ENCODE measurements at places on chromosomes 4 and X. TPM values are rescaled to one million over a fixed set of nuclear protein-coding genes. Genes with fewer than 3 reads are reported as not detected.

DNA sequence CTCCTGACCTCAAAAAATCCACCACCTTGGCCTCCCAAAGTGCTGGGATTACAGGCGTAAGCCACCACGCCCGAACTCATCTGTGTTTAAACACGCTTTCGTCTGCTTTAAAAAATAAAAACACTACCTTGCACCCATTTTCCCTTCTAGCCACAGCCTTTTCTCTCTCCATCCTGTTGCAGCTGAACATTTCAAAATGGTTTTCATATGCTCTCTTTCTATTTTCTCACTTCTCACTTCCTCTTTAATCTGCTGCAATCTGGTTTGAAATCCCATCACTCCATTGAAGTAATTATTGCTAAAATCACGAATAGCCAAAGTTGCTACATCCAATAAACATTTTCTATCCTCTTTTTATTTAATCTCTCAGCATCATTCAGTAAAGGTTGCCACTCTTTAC is 70.0 kb downstream of the DCHS2 start:
- no peak for DNase-seq
- H3K36me3 ChIP-seq, result no peaks in the 10 kb centered on the region
- no peak overlapping the region for H3K27ac ChIP-seq
- H3K4me3 ChIP-seq, result no peak overlapping the region
- peaks cover 3% of the 10 kb centered on the region for H3K4me1 ChIP-seq

DNA sequence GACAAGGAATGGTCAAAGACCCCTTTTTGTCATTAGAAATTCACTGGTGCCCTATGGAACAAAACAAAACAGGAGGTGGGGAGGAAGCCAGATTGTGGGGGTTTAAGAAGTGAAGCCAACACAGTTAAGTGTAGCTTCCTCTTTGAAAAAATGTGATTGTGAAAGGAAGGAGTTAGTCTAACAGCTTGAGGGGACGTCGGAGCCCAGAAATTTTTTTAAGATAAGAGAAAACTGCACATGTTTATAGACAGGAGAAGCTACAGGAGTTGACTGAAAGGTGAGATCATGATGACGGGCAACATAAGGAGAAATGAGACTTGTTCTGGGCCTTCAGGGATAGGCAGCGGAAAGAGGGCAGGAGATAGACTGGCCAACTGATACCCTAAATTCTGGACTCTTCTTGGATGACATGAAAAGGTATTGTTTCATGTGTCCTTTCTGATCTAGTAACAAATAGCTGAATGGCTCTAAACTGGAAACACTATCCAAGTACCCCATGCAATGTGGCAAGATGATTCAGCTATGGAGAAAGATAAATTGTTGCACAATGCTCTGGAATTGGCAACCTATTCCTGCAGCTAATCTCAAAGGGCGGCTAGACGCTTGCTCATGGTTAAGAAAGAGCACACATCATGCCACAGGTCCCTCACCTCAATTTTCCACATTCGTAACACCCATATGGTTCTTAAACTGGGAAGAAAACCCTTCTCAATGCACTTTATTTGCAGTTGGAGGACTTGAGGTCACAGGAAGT is 3.7 kb upstream of the HDAC8 start:
- no peak for DNase-seq
- no peaks in the 10 kb centered on the region for H3K4me1 ChIP-seq
- H3K36me3 ChIP-seq, result no peaks in the 10 kb centered on the region
- no peaks in the 10 kb centered on the region for H3K27me3 ChIP-seq
- H3K4me3 ChIP-seq, result no peak overlapping the region

The VCX gene
- total RNA-seq, result not detected

The TLR10 gene
- 0.96 TPM for total RNA-seq

The PPBP gene
- total RNA-seq, result not detected

GRCh38 chr4:2434420-2434819 is 15.7 kb downstream of the CFAP99 start:
- no peaks in the 10 kb centered on the region for H3K27me3 ChIP-seq
- no peak overlapping the region for H3K4me3 ChIP-seq
- no peak for DNase-seq
- H3K36me3 ChIP-seq, result no peaks in the 10 kb centered on the region
- no peak overlapping the region for H3K27ac ChIP-seq

DNA sequence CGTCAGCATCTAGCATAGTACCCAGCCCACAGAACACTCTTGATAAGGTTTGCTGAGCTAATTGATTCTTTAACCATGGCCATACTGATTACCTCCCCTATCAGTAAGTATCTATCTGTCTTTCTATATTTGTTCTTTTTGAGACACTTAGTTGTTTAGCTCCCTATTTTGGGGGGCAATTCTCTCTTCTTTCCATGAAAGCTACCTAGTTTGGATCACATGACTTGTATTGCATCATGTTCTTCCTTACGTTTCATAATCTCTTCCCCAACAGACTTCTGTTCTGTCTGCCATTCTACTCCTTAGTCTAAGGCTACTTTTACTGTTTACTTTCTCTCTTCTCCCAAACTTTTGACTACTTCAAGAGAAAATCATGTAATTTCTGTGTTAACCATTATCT is 39.0 kb downstream of the TBC1D19 start:
- H3K36me3 ChIP-seq, result peaks cover 10% of the 10 kb centered on the region
- H3K27ac ChIP-seq, result no peak overlapping the region
- no peaks in the 10 kb centered on the region for H3K4me1 ChIP-seq
- no peak for DNase-seq
- no peak overlapping the region for H3K4me3 ChIP-seq

DNA sequence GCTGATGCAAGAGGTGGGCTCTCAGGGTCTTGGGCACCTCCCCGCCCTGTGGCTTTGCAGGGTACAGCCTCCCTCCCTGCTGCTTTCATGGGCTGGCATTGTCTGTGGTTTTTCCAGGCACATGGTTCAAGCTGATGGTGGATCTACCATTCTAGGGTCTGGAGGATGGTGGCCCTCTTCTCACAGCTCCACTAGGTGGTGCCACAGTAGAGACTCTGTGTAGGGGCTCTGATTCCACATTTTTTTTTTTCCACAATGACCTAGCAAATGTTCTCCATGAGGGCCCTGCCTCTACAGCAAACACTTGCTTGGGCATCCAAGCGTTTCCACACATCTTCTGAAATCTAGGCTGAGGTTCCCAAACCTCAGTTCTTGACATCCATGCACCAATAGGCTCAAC is 657.9 kb upstream of the CT83 start:
- H3K27ac ChIP-seq, result no peak overlapping the region
- no peaks in the 10 kb centered on the region for H3K36me3 ChIP-seq
- H3K4me3 ChIP-seq, result no peak overlapping the region
- no peak for DNase-seq
- H3K4me1 ChIP-seq, result no peaks in the 10 kb centered on the region

Data from T-cell (primary cell).